Renal cortex interstitium (tissue), 15 donors: ENCODE measurements at places on chromosomes 1 and 21. TPM values are rescaled to one million over a fixed set of nuclear protein-coding genes. Genes with fewer than 3 reads are reported as not detected.

Gene FTCD
- 39.2 TPM for polyA plus RNA-seq

Gene MNDA
- polyA plus RNA-seq: 5.8 TPM

GRCh38 chr21:33302796-33303195 lies 22.0 kb upstream of the IFNAR1 start:
- no peak for DNase-seq

DNA sequence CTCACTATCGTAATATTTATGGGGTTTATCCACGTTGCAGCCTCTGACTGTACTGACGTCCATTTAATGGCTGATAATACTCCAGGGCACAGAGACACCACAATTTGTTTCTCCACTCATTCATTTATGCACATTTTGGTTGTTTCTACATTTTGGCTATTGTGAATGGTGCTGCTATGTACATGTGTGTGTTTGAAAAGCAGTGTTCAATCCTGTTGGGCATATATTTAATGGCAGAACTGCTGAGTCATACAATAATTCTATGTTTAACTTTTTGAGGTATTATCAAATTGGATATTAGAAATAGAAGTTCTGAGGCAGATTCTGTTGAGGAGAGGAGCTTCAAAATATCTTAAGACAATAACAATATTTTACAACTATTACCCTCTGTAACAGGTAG lies 39.0 kb upstream of the NADK start:
- DNase-seq: no peak

DNA sequence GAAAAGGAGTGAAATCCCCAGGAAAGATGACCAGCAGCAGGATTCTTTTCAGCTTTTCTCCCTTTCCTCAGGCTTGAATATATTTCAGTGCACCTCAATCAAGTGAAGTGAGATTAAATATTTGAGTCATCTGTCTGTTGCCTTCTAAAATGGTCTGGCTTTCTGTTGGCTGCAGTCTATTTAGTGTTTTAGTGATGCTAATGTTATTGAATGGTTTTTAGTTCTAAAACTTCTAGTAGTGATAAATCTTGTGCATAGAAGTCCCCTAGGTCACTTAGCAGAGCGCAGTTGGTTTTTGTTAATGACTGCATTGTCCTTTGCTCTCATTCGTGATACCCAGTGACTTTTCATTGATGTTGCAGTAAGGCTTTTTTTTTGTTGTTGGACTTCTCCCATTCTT lies 53.5 kb downstream of the ITSN1 start:
- no peak for DNase-seq

DNA sequence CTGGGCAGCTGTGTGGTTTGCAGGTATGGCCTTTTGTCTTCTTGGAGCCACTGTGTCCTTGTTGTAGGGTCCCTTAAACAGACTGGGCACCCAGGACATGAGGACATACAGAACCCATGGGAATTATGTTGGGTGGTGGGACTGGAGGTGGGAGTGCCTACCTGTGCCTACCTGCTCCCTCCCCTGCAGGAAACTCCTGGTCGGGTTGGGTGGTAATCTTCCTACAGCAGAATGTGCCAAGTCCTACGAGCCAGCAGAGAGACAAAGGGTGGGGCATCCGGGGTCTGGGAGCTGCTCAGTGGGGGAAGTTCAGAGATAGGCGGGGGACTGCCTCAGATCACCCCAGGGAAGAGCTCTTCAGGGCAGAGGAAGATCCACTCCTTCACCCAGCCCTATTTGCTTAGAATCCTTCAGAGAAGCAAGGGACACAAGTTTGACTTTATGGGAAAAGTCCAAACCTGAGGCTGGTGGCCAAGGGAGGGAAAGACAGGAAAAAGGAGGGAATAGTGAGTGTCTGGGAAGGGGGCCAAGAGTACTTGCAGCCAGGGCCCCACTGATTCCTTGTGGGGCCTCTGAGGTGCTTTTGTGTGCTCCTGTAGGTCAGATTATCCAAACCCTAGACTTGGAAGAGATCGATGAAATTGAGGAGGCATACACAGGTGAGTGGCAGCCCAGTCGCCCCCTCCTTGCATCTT lies 58.3 kb downstream of the KIF21B start:
- DNase-seq: no peak

- no peak for DNase-seq
These were observed 21.6 kb downstream of the URB1 start for GRCh38 chr21:32370998-32371766.

- no peak for DNase-seq
These were observed 9.4 kb downstream of the PHACTR4 start for GRCh38 chr1:28378906-28379305.

DNA sequence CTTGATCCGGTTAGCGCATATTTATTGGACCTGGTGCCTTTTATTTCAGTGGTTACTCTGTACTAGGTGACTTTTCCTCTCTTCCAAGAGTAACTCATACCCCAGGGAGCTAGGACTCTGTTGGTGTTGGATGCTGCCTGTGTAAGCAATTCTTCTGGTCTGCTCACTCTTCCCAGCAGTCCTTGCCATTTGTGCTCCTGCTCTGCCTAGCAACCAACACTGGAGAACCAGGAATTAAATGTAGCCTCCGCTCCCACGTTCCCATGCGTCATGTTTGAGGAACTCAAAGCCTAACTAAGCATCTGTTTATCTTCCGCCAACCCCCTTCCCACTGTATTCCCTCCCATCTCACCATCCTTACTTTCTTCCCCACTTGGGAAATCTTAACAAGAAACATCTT lies 65.7 kb upstream of the RAVER2 start:
- no peak for DNase-seq

GRCh38 chr1:168608796-168609715 lies 32.7 kb downstream of the XCL1 start:
- DNase-seq: no peak
